ENCODE measurements at places on chromosomes 6 and 20.
A peak's percentile ranks its signal among the peaks of the same experiment; 100 is the strongest.

GRCh38 chr6:32819729-32820128 lies 2.9 kb upstream of the HLA-DOB start:
- no peak for DNase-seq

DNA sequence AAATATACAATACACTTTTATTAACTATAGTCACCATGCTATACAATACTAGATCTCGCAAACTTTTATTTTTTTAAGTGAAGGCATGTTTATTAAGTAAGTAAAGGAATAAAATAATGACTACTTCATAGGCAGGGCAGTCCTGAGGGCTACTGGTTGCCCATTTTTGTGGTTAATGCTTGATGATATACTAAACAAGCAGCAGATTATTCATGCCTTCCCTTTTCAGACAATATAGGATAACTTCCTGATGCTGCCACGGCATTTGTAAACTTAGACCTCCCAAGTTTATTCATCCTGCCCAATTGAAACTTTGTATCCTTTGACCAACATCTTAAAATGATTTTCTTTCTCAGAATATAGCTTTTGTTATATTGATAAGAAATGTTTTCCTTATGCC lies 24.7 kb upstream of the HIVEP1 start:
- no peak for DNase-seq

DNA sequence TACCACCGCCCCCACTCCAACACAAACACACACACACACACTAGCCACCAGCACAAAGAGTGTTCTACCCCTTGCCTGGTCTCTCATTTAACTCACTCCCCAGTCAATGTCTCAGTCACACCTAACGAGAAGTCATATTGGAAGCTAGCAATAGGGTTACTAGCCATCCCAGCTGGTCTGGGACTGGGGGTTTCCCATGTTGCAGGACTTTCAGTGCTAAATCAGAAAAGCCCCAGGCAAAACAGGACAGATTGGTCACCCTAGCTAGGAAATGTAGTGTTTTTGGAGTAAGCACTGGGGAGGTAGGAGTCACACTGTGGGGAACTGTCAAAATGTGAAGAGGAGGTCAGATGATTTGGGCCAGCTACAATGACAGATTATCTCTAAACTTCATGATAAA lies 158.1 kb downstream of the UNC5CL start:
- DNase-seq, result no peak

- DNase-seq, result no peak
Measured at GRCh38 chr6:45442716-45443115, 65.0 kb upstream of the SUPT3H start.

GRCh38 chr6:16404456-16404855 lies 166.1 kb downstream of the GMPR start:
- no peak for DNase-seq

DNA sequence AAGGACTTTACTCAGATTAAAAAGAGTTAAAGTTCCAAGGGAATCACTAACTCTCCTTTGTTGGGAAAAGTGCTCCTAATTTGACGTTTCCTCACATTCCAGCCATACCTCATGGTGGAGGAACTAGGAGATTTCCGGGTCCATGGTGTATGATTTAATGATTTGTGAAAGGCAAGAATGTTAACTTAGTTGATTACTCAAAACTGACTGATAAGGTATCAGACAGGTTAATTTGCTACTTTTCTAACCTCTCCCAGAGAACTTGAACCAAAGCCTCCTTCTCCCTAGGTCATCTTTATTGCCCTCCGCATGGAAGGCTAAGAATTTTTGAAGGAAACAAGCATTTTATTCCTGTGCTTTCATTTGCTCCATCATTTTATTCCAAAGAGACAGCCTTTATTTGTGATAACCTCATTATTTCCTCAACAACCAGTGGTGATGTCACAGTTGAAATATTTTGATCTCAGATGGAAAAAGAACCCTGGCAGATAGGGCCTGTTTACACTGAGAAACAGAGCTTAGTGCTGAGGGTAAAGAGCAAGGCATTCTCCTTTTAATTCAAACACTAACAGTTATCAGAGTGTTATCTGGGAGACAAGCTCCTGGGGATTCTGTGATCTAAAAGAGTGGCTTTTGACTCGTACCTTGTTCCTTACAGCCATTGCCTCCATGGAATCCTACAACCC lies 57.4 kb upstream of the BMP2 start:
- no peak for DNase-seq

GRCh38 chr20:53580376-53581111 lies 13.1 kb downstream of the ZNF217 start:
- no peak for DNase-seq

GRCh38 chr6:158910484-158911440 lies 89.2 kb downstream of the RSPH3 start:
- peak; percentile 37 for DNase-seq

DNA sequence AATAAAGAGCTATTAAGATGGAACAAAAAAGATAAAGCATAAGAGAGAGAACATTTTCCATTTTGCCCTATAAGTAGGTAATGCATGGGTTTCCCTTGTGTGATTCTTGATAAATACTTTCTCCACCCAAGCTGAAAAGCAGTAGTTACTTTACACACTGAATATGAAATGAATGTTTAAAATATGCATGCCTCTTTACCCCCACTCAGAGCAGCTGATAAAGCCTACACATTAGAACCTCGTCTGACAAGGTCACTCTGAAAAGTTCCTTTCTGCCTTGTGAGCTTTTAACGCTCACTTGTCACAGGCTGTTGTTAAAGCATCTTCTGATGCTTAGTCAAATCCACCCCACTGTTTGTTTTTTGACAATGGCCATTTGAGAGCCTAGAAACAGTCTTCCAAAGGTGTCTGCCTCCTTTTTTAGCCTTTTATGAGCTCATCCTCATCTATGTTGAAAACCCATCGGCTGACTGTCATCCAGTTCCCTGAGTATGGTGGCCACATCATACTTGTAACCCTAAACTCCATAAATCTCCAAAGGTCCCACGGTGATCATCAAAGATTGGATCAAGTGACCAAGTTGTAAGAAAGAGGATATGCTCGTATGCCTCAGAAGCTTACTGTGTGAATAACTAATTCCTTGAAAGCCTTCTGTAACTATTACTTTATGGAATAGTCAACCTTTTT lies 102.8 kb downstream of the ATXN1 start:
- no peak for DNase-seq

DNA sequence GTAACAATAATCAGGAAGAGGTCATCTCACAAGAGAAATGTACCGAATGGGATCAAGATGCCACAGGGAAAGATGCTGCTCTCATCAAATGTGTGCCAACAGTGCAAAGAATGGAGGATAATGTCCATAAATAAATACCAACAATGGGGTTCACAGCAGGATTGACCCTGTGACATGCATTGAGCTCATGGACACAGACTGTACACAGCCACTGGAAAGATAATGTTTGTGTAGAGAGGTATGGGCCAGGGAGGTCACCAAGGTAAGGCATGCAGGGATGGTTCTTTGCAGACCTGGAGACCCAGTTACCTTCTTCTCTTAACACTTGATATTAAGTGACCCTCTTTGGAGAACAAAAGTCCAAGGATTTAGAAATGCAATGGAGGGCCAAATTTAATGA lies 1.5 kb downstream of the AGPAT1 start:
- DNase-seq, result no peak

DNA sequence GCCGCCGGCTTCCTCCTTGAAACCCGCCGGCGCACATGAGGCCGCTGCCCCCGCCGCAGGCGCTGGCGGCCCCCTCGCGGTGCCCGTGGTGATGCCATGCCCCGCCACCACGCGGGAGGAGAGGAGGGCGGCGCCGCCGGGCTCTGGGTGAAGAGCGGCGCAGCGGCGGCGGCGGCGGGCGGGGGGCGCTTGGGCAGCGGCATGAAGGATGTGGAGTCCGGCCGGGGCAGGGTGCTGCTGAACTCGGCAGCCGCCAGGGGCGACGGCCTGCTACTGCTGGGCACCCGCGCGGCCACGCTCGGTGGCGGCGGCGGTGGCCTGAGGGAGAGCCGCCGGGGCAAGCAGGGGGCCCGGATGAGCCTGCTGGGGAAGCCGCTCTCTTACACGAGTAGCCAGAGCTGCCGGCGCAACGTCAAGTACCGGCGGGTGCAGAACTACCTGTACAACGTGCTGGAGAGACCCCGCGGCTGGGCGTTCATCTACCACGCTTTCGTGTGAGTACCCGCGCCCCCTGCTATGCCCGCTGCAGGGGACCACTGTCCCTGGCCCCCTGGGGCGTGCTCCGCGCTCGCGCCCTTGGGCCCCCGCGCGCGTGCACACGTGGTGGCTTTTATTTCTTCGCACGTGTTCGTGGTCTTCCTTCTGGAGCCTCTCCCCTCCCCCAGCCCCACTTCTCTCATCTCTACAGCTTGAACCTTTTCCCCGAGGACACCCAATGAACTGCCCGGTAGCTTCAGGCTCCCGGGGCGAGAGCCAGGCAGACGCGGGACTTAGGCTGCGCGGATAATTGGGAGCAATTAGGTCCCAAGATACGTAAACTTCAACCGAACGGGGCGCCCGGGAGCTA lies 453 bp downstream of the KCNQ5 start:
- peak; percentile 31 for DNase-seq

DNA sequence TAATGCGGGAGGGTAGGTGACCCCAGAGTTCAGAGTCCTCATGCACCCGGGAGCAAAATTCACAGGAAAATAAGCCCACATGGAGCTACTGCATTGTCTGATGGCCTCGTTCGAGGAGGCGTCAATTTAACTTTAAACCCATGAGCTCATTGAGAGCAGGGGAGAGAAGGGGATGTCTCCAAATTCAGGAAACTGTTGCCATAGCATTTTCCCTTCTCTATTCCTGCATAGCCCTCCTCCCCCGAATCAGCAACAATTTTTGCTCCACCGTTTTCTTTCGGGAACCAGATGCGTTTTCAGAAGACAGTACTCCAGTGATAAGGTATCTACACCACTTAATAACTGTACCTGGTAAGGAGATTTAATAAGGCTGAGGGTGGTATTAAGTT lies 324 bp upstream of the LAMP5 start:
- no peak for DNase-seq

GRCh38 chr6:6919173-6919572 lies 188.6 kb upstream of the RREB1 start:
- no peak for DNase-seq

- DNase-seq, result no peak
Measured at GRCh38 chr20:23277316-23277715, 73.3 kb upstream of the NXT1 start.

GRCh38 chr20:475463-476357 lies 13.4 kb upstream of the TBC1D20 start:
- no peak for DNase-seq

GRCh38 chr6:53358440-53359094 lies 9.8 kb upstream of the ELOVL5 start:
- no peak for DNase-seq

DNA sequence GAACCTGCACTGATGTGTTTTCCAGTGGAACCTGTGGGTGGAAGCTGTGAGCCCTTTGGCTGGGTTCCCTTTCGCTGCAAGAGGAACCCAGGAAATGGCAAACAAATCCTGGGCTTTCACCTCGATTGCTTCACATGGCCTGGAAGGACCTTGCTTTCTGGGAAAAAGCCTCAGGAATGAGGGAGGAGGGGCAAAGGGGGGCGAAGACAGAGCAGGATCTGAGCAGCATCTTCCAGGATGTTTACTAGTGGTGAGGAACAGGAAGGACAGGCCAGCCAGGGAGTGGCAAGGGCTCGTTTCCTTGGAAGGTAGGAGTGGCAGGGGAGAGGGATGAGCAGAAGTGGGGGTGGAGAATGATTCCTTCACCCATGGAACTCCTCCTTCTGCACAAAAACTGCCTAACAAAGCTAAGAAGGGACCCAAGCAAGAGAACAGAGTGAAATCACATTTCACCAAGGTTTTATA lies 5.9 kb downstream of the SLC2A10 start:
- no peak for DNase-seq

GRCh38 chr20:49965781-49966305 lies 16.9 kb upstream of the SNAI1 start:
- DNase-seq, result no peak

DNA sequence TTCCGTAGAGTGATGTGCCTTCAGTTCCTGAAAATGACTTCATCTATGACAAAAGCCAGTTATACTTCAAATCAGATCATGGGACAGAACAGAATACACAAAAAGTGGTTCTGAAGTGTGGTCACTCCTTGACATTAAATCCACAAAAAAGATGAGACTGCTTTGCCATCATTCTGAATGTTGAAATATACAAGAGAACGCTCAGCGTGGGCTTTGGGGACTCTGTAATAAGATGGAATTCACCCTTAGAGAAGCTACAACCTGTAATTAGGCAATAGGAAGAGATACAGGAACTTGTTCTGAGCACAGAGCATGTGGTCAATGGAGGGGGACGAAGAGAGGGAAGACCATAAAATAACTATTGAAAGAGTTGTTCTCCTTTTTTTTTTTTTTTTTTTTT lies 184.3 kb downstream of the CARMIL1 start:
- no peak for DNase-seq

GRCh38 chr6:13241364-13241763 lies 87.0 kb downstream of the TBC1D7 start:
- DNase-seq, result no peak

- DNase-seq, result no peak
Measured at GRCh38 chr20:6704132-6704861, 63.2 kb upstream of the BMP2 start.

GRCh38 chr6:157552081-157552747 lies 171.2 kb downstream of the ZDHHC14 start:
- no peak for DNase-seq

GRCh38 chr20:21505810-21506530 lies 7.9 kb downstream of the NKX2-2 start:
- peak; percentile 81 for DNase-seq

DNA sequence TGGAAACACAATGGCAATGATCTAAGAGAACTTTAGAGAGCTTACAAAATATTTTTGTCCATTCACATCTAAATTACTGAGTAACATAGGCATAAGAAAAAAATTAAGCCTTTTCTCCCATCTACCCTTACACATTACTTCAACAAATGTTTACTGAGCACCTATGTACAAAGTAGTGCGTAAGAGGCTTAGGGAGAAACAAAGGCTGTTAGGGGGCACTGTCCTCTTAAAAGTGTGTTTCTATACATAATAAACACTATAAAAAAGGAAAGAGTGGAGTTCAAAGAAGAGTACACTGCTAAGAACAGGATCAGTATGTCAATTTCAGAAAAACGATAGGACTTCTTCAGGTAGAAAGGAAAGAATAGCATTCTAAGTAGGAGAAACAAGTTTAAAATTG lies 12.2 kb downstream of the ILRUN start:
- DNase-seq, result no peak

GRCh38 chr6:33869826-33870423 lies 66.1 kb upstream of the MLN start:
- DNase-seq, result no peak

DNA sequence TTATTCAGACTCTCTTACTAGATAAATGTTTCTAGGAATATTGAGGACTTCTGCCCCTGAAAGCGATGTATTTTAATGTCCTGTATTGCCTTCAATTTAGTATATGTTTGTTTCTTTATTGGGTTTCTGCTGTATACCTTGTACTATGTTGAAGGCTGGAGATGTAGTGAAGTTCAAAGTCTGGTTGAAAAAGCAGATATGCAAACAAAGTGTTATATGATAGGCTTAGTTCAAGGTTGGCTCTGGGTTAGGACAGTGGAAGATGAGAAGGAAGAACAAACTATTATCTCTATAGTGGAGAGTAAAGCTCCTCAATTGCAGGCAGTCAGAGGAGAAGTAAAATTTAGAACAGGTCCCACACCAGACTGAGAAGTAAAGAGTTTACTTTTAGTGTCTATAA lies 36.3 kb upstream of the ADGRG6 start:
- no peak for DNase-seq

- no peak for DNase-seq
Measured at GRCh38 chr20:3592931-3593330, 70.3 kb downstream of the GFRA4 start.

All from midbrain (tissue), 1 donor.